ENCODE measurements at places on chromosomes 13 and 19.

DNA sequence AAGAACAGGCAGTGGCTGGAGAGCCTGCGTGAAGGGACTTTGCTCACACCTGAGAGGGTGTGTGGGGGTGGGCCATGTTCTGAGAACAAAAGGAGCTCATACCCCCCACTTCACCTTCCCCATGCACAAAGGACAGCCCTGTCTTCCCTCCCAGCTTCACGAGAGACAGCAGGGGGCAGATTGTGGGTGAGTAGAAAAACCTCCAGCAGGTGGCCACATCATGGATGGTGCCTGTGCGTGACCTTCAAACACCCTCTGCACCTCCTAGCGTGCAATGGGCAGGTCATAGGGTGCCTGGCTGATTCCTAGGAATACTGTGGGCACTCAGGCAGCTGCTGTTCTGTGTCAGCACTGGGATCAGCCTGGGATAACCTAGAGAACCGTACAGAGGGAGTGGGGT lies 36.3 kb upstream of the PSG9 start:
- no peak for DNase-seq

- no peak for DNase-seq
These were observed 52.9 kb downstream of the MBNL2 start for GRCh38 chr13:97274829-97275649.

GRCh38 chr19:45821103-45821521 lies 6.0 kb upstream of the RSPH6A start:
- DNase-seq = no peak

DNA sequence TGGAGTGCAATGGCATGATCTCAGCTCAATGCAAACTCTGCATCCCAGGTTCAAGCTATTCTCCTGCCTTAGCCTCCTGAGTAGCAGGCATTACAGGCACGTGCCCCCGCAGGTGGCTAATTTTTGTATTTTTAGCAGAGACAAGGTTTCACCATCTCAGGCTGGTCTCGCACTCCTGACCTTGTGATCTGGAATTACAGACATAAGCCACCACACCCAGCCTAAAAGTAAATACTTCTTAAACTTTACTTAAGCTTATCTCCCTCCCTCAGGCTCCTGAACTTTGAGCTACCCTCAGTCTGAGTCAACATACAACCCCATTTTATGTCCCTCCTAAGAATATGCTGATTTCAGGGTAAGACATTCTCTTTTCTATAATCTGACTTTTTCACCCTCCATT lies 66.1 kb downstream of the ZNF486 start:
- DNase-seq = no peak

GRCh38 chr19:47110521-47111005 lies 3.0 kb downstream of the ZC3H4 start:
- DNase-seq = no peak

- DNase-seq = no peak
These were observed 8.4 kb downstream of the MKNK2 start for GRCh38 chr19:2042485-2043250.

DNA sequence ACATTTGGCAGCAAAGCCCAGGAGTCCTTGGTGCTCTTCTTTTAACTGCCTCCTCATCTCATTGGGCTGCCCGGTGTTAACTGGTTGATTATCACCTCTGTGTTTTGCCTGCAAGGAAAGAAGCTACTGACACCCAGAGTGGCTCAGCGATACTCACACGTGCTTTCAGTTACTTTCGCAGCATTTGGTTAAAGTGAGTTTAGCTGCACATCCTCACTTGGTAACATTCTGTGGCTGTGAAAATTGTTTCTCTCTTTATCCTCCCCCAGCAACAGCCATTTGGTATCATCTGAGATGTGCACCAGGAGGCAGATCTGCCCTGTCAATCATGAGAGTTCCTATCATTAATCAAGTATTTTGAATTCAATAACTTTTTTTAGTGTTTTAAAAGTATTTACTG lies 44.6 kb upstream of the GPR183 start:
- no peak for DNase-seq

DNA sequence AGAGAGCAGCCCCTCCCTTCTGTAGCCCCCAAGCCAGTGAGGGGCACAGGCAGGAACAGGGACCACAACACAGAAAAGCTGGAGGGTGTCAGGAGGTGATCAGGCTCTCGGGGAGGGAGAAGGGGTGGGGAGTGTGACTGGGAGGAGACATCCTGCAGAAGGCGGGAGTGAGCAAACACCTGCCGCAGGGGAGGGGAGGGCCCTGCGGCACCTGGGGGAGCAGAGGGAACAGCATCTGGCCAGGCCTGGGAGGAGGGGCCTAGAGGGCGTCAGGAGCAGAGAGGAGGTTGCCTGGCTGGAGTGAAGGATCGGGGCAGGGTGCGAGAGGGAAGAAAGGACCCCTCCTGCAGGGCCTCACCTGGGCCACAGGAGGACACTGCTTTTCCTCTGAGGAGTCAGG lies 4.2 kb downstream of the KLK3 start:
- no peak for DNase-seq

- no peak for DNase-seq
These were observed 1634.2 kb downstream of the PCDH9 start for GRCh38 chr13:65595916-65596315.

- DNase-seq = no peak
These were observed 227.0 kb upstream of the SLITRK5 start for GRCh38 chr13:87444135-87444534.

DNA sequence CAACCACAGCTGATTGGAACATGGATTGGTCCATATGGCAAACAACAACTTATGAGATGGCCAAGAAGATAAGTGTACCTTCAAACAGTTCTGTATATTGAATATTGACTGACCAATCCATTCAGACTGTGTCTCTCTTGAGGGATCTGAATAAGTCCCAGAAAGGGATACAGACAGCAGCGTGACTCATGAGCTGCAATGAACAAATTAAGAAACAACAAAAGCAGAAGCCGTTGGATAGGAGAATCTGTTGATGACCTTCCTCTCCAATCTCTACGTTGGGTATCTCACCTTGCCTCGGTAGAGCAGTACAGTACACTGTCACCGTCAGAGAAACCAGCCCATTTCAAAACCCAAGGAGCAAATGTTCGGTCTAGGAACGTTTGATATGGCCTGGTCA lies 21.3 kb downstream of the MBD3L2B start:
- no peak for DNase-seq

DNA sequence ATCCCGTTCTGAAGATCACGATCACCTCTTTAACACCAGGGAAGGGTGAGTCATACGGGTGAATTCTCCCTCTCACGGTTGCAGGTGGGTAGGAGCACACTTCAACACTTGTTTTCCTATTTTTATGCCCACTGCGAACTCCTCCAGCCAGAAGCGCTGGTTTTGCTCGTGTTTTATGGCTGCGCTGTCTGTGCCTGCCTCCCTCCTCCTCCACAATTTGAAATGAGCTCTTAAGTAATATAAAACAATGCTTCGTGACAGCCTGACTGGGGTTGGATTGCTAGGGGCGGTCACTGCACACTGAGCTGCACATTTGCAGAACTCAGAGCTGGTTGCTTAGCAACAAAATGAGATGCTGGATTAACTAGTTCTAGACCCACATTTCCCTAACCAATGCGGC lies 12.9 kb downstream of the CCDC70 start:
- DNase-seq = no peak

- no peak for DNase-seq
These were observed 124.5 kb downstream of the USP12 start for GRCh38 chr13:27047081-27047480.

- DNase-seq = no peak
These were observed 10.9 kb upstream of the MEIS3 start for GRCh38 chr19:47430041-47430802.

- DNase-seq = no peak
These were observed 76.6 kb downstream of the SERP2 start for GRCh38 chr13:44449999-44450821.

GRCh38 chr13:100890645-100891044 lies 216.1 kb upstream of the TMTC4 start:
- no peak for DNase-seq

DNA sequence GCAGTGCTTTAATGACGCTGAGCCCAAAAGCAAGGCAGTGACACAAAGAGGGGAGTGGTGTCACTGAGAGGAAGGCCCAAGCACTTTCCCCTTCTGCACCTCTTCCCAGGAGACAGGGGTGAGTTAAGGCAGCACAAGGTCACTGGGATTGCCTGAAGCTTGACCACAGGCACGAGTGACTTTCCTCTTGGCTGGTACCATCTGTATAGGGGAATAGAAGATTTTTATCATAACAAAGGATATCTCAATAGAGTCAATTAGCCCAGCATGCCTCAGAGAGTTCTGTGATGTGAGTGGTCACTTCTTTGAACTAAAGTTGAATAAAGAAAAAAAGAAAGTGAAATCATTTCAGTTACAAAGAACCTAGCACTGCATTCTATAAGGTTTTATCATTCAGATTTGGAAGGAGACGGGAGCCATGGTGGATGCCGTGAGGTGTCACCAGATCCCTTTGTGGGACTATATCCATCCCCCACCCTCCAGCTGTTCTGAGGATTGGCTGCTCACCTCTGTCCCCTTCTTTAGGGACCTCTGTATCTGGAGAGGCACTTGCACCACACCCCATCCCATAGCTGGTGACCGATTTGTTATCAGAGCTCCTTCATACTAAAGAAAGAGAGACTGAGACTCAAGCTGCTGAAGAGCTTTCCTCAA lies 291.2 kb downstream of the DCT start:
- DNase-seq = no peak

DNA sequence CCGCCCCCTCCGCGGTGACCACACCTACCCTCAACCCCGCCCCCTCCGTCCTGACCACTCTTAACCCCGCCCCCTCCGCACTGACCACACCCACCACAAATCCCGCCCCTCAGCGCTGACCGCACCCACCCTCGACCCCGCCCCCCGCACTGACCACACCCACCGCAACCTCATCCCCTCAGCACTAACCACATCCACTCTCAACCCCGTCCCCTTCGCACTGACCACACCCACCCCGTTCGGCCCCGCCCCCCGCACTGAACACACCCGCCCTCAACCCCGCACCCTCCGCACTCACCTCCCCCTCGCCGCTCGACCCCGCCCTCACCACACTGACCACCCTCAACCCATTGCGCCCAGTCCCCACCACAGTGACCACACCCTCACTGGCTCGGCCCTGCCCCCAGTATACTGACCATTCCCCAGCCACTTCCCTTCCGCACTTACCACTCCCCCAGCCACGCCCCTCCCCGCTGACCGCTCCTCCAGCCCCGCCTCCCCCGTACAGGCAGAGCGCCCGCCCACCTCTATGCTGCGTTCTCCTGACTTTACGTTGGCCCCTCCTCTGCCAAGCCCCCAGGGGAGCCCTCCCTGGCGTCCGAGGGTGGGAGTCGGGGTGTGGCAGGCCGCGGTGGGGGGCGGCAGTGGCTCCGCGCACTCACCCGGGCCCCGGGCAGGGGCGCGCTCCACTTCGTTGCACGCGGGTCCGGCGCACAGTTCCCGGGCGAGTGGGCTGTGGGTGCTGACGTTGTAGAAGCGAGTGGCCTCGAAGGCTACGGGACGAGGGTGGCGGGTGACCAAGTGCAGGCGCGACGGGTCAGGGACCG lies 8.4 kb downstream of the F2RL3 start:
- peak; percentile 63 for DNase-seq

- DNase-seq = no peak
These were observed 36.2 kb upstream of the TRPC4 start for GRCh38 chr13:37905736-37906135.

DNA sequence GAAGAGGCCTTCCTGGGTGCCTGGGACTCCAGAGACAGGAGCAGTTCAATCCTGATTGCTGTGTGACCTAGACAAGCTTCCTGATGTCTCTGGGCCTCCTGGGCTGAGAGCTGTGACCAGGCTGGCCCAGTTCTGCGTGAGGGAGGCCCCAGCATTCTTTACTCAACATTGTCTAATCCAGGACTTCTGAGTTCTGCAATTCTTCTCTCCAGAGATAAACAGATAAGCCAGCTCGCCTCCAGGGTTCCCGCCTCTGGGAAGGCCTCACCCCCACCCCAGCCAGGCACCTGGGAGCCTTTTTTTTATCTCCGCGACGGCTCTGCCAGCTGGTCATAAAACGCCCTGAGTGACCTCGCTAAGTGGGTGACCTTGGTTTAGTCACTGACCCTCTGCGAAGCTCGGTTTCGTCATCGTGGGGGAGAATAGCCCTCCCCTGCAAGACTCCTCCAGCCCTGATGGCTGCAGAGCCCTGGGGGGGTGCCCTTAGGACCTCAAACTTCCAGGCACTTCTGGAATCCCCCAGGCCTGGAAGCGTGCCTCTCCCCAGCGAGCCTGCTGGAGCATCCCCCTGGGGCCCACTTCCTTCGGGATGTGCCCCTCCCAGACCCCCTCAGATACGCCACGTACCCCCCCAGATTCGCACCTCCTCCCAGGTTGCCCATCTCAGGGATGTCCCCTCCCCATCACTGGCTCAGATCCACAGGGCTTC lies 1.9 kb downstream of the SULT2B1 start:
- DNase-seq = no peak

GRCh38 chr19:32464279-32464678 lies 58.7 kb downstream of the DPY19L3 start:
- no peak for DNase-seq

- DNase-seq = no peak
These were observed 8.8 kb upstream of the TNFSF9 start for GRCh38 chr19:6521718-6522646.

GRCh38 chr13:33550885-33551284 lies 265.3 kb upstream of the STARD13 start:
- DNase-seq = no peak

All from stimulated activated CD4-positive, alpha-beta T cell treated with anti-CD3 and anti-CD28 coated beads, Interleukin-12 subunit alpha, Interleukin-12 subunit beta, amount 100 ng/mL, for 24 hours (primary cell).